ENCODE measurements at places on chromosomes 5 and 9.

DNA sequence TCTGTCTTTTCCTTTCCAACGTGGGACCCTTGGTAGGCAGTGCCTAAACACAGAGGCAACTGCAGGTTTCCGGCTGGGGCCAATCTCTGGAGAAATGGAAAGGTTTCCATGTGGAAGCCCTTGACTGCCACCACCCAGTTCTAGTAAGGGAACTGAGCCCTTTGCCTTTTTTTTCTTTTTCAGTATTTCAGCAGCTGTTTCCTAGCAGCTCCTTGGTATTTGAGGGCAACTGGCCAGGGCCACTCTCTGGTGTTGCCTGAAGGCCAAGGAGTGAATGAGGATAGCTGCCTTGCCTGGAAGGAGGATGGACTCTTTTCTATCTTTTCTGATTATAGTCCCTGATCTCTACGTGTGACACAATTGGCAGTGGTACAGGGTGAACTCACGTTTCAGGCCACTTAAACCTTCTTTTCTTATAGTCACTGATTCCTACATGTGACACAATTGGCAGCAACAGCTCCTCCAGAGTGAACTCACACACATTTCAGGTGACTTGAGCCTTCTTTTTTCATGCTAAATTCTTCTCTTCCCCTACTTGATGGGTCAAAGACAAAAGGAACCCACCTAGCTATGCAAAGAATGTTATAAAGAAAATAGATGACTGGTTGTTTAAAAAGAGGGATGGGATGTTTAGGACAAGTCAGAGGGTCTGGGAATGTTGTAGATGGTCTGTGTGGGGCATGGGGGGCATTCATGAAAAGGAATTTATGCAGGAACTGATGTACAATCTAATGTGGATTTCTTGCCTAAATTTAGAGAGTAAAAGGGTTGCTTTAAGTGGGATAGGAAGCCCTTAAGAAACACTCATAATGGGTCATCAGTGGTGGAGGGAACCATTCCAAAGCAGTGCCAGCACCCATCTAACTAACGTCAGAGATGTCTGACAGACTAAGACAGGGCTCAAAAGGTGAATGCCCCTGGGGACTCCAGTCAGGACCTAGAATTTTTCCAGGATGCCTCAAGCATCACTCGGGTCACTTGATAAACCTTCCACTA lies 190.1 kb downstream of the TMEM232 start:
- DNase-seq: no peak

DNA sequence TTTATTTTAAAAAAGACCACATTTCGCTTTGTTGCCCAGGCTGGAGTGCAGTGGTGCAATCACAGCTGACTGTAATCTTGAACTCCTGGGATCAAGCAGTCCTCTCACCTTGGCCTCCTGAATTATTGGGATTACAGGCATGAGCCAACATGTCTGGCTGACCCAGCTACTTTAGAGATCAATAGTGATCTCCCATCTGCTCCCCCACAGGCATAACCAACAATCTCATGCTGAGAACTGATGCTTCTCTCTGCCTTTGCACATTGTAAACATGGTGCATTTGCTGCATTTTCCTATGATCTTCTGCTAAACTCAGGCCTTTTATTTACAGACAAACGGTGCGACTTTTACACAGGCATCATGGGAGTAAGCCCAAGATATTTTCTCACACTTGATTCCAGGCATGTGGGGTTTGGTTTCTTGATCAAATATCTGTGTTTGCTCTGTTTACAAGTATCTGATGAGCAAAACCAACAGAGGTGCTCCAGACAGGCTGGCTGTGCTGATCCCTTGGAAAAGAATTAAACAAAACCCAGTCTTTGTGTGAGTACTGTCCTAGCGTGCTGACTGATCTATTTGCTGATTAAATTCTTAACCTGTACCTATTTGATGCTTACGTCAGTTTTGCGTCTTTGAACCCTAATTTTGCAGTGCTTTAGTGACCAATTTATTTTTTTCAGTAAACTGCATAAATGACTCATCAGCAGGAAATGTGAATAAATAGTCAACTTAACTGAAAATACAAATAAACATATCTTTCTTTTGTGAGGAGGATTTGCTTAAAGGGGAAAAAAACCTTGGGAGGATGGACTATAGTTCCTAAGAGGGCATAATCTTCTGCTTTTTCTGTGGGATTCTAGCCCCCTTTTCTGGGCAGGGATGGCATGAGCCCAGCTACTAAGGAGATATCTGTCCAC lies 191.7 kb upstream of the NR3C1 start:
- DNase-seq: no peak

GRCh38 chr5:123036391-123037103 lies at the start of gene PPIC:
PPIC (minus strand) TSS chr5:123036725; CDS start chr5:123036625, 100 bp downstream.
- peak; percentile 30 for DNase-seq

GRCh38 chr9:127121628-127122175 lies 733 bp downstream of the ANGPTL2 start:
- DNase-seq: no peak

DNA sequence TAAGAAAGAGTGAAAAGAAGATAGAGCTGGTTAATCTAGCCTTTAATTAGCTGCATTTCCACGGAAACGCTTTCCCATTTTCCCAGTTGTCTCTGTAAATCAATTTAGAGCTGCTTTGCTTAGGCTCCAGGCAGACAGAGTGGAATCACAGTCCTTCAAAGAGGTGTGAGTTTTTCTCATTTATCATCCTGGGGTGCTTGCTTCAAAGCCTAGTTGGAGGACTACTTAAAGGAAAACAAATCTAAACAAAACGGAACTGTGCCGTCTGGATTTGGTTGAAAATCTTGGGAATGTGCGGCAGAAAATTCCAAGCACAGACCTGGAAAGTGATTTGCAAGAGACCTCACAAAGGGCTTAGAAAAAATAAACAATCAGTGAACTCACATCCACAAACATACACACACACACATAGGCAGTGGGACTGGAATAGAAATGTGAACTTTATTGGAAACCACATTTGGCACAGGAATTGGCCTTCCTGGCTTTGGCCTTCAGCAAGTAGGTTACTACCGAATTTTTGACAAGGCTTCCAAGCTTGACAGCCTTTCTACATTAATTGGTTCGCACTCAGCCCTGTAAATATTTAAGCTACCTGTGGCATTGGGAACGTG lies 235.2 kb upstream of the SLC24A2 start:
- no peak for DNase-seq

GRCh38 chr5:73797132-73797510 lies 171.1 kb downstream of the ARHGEF28 start:
- no peak for DNase-seq

DNA sequence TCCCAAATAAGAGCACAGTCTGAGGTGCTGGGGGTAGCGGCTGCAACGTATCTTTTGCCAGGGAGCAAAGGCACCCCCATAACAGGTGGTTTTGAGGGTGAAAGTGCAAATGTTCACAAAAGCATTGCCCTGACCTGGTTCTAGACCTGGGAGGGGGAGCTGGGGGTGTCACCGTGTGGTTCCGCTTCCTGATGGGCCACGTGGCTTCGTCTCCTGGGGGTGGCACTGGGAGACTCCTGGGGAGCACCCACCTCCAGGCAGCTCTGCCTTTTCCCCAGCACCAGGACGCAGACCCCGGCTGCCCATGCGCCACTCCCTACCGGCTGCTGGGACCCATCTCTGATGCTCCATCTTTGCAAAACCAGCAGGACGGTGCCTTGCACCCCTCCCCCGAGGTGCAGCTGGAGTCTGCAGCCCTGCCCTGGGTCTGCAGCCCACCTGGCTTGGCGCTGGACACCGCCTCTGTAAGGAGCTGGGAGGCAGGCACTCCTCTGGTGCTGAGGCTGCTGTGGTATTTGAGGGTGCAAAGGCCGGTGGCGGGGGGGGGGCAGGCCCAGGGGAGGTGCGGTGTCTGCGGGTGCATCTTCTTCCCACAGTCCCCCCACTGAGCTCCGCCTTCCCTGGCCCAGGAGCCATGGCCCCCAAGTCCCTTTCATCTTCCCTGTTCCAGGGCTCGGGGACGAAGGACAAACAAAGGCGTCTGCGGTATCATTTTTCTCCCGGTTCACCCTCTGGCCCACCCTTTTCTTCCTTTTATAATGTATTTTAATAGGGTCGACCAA lies 29.8 kb upstream of the RXRA start:
- no peak for DNase-seq

- DNase-seq: no peak
These were observed 316.3 kb downstream of the FAM170A start for GRCh38 chr5:119945691-119946090.

DNA sequence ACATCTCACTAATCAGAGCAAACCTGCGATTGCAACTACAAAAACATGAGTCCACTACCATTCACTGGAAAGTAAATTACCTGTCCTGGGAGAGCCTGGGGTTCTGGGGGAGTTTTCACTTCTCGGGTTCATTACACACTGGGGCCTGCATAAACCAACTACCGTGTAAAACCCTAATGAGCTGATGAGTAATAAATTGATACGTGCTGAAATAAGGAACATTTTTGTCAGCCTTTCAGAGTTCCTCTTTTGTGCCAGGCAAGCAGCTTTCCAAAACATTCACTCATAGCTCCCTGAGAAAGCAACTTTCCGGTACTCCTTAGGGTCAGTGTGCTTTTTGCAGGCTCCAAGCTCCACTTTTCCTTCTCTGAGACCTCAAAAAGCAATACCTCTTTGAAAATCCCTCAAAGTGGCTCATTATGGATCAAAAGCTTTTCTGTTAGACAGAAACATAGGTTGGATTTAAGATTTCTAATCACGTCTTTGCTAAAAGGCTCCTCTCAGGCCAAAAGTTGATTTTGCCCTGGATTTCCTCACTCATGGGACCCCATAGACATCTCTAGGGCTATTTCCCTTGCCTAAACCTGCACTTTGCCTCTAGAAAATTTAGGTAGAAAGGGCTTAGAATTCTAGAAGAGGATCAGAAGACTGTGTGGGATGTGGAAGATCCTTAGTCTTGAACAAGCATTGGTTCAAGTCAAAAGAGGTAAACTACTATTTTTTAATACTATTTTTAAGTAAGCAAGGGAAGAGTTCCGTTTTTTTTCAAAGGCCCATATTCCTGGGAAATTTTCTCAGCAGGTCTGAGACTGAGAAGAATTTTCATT lies 74.8 kb downstream of the ST8SIA4 start:
- no peak for DNase-seq

- DNase-seq: no peak
These were observed 18.7 kb downstream of the SPRY4 start for GRCh38 chr5:142306077-142306502.

GRCh38 chr5:117615226-117615625 lies 1040.6 kb upstream of the SEMA6A start:
- no peak for DNase-seq

DNA sequence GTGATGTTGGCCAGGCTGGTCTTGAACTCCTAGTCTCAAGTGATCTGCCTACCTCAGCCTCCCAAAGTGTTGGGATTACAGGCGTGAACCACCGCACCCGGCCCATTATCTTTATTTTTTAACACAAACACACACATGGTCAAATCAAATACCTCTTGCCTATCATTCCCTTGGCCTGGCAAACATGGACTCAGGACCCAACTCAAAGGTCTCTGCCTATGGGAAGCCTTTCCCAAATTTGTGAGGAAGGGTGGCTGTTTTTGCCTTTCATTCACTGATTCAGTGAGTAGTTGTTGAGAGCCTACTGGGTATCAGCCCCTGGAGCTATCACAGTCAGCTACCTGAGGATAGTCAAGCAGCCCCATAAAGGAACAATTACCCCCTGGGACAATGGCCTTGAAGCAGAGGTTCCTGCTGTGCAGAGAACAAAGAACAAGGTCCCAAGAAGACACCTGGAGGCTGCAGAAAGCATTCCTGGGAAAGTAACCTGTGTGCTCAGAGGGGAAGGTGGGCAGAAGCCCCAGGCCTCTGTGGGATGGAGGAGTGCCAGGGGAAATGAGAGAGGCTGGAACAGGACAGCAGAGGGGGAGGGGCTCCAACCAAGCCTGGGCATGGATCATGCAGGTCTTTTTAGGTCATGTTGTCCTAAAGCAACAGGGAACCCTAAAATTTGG lies 126.4 kb downstream of the CRB2 start:
- DNase-seq: no peak

- DNase-seq: no peak
These were observed 55.0 kb upstream of the APC start for GRCh38 chr5:112682621-112683061.

DNA sequence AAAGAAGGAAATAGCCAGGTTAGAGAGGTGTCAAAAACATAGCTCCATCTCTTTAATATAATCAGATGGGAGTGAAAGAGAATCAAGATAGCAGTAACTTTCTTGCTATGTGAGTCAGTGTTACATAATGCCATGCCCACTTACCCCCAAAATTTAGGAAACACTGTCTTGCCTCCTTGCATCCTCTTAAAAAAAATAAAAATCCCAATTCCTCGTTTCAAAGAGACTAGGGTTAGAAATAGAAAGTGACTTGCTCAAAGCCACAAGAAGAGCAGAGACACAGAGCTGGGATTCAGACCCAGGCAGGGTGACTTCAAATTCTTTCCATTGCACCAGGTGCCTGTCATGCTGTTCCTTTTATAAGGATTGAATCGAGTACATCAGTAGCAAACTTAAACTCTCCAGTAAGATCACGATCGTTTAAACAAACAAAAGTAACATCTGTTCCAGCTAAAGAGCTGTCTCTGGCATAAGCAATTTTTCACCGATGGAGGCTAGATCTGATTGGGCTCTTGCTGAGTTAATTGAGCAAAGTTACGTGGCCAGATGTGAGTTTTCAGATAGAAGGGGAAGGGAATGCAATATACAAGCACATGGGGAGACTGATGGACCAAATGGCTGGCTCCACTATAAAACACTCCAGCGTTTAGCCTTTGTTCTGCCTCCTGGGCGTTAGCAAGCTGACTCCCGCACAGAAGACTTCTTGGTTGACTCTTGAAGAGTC lies 176.9 kb downstream of the PALM2AKAP2 start:
- no peak for DNase-seq

DNA sequence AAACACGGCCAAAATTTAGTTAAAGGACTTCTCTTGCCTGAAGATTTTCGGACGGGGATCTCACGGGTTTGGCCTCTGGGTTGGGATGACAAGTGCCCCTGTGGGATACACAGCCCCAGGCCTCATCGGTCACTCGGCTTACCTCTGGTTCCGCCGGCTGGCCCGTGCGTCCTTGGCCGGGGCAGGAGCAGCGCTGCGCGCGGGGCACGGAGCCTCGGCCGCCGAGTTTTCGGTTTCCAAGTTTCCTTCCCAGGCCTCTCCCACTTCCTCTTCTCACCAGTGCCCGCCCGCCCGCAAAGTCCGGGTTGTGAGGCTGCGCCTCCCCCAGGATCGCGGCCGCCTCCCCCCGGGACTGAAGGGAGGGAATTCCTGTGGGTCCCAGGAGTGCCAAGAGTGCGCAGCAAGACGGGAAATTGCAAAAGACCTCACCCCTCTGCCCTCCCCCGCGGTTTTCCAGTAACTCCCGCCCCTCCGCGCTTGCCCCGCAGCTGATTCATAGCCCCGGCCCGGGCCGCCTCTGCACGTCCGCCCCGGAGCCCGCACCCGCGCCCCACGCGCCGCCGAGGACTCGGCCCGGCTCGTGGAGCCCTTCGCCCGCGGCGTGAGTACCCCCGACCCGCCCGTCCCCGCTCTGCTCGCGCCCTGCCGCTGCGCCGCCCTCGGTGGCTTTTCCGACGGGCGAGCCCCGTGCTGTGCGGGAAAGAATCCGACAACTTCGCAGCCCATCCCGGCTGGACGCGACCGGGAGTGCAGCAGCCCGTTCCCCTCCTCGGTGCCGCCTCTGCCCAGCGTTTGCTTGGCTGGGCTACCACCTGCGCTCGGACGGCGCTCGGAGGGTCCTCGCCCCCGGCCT lies at the start of gene OSMR:
TSS of gene OSMR (plus strand) at position 487 of the 853 bp plus-strand sequence. CDS start 23,033 bp downstream, outside the sequence.
- DNase-seq: peak; percentile 16

- no peak for DNase-seq
These were observed 36.5 kb downstream of the SHB start for GRCh38 chr9:38032266-38033110.

- no peak for DNase-seq
These were observed 556.8 kb downstream of the RAB3C start for GRCh38 chr5:59139695-59140094.
